Activated CD8-positive, alpha-beta memory T cell treated with anti-CD3 and anti-CD28 coated beads, Interleukin-2, amount 10 ng/mL, durations not matched to agents 7 days and 5 days (primary cell): ENCODE measurements at places on chromosomes 1 and 21. TPM values are rescaled to one million over a fixed set of nuclear protein-coding genes. Genes with fewer than 3 reads are reported as not detected.

GRCh38 chr21:32426592-32427051, 14.1 kb downstream of the EVA1C start:
- DNase-seq = no peak

MASP2 gene
- total RNA-seq = not detected

RUNX3 gene
- total RNA-seq = 246 TPM

ITLN1 gene
- not detected for total RNA-seq

C1orf94 gene
- not detected for total RNA-seq

IL10 gene
- not detected for total RNA-seq

GRCh38 chr1:1091344-1092148, 17.4 kb upstream of the RNF223 start:
- no peak for DNase-seq

- DNase-seq = no peak
Measured at GRCh38 chr1:94056996-94057395, 64.0 kb downstream of the ABCA4 start.

DNA sequence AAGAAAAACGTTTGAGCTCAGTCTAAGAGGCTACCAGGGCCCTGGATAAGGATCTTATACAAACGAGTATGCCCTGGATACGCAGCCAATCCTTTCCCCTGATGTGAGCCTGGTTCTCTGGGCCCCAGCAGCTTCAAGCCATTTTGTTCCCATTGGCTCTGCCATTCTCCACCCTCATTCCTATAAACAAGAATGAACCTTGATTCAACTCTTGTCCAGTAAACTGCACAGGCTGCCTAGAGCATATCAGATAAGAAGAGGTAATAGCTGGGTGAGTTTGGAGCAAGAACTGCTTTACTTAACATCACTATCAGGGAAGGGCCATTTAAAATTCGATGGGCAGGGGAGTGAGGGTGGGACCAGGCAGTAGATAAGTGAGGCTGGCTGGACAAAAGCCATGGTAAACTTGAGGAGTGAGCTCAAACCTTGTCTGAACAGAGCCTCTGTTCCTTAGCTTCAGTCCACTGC, 11.3 kb downstream of the BTG2 start:
- no peak for DNase-seq

UBASH3A gene
- 75.3 TPM for total RNA-seq
